Ecto neural progenitor cell (in vitro differentiated cells): ENCODE measurements at places on chromosomes 2 and 18.

DNA sequence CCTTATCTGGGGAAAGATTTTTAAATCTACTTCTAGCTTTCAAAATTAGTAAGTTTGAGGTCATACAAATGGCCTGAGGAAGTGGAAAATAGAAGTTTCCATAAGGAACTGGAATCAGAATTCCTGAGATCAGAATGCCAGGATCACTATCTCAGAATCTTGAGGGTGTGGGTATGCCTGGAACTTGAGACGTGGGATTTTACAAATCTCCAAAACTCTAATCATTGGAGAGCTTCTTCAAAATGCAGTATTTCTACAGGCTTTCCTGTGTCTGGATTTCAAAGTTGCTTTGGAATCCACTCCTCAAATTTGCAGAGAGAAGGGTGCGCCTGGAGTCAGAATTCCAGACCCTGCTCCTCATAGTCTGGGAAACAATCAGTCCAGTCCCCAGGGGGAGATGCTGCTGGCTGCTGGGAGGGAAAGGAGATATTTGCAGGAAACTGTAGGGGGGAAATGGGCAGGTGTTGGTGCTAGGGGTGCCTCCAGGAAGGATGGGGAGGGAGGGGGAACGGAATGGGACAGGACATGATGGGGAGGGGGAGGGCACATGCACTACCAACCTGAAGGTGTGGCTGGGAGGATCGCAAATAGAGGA lies 31.0 kb upstream of the CATIP start:
- no peak for DNase-seq

- DNase-seq: no peak
These were observed 64.7 kb upstream of the MAPRE2 start for GRCh38 chr18:34976534-34976898.

DNA sequence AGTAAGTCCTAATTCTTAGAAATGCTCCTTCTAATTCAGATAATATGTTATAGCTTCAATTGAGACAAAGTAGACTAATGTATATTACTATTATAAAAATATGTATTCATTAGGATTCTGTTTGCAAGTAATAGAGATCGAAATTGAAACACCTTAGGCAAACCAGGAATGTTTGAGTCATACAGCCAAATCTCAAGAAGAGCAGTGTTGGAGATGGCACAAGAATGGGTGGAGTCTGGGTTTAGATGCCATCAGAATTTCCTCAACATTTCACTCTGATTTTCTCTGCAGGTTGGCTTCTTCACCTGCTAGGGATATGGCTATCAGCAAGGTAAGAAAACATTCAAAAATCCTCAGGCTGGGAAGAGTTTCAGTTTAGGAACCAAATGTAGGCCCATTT lies 405.4 kb downstream of the CCDC85A start:
- DNase-seq: no peak

DNA sequence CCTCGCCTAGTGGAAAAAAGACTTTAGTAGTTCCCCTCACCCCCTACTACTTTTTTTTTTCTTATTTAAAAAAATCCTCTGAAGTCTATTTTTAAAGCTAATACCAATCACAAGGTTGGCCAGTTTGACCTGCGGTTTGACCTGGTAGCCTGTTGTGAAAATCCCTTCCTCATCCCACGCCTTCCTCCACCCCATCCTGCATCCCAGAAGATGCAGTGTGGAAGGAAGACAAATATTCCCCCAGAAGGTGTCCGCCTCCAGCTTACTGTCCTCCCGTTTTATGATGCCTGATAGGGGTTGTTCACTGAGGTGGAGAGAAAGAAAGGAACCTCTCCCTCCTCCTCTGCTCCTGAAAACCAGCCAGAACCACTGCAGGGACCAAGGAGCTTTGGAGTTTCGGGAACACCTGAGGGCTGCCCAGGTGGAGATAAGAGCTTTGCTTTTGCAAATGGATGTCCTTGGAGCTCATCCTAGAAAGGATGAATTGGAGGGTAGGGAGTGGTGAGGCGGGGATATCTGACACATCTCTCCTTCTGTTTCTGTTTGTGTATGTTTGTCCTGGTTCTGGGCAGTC lies 909 bp downstream of the ATP6V1C2 start:
- no peak for DNase-seq

GRCh38 chr2:144114760-144115159 lies 405.2 kb downstream of the ZEB2 start:
- DNase-seq: no peak

DNA sequence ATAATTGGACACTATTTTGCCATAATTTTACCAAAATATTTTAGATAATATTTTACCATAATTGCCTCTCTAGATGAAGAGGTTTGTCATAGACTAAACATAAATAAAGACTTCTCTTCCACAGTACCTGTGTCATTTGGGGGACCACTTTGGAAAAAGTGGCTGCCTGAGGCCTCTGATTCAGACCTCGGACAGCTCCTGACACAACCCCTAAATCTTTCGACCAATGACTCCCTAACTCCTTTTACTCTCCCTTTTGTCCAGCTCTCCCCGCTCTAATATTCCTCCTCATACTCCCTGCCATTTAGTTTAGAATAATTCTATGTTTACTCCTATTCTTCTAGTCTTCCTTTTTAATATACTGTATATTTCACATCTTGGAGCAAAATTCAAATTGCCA lies 36.0 kb upstream of the UBE2E3 start:
- DNase-seq: no peak

GRCh38 chr2:239394346-239394945 lies 6.4 kb downstream of the HDAC4 start:
- no peak for DNase-seq
